ENCODE measurements at places on chromosomes 4 and X.

GRCh38 chrX:107025545-107025944, 25.5 kb upstream of the MORC4 start:
- no peak for DNase-seq

DNA sequence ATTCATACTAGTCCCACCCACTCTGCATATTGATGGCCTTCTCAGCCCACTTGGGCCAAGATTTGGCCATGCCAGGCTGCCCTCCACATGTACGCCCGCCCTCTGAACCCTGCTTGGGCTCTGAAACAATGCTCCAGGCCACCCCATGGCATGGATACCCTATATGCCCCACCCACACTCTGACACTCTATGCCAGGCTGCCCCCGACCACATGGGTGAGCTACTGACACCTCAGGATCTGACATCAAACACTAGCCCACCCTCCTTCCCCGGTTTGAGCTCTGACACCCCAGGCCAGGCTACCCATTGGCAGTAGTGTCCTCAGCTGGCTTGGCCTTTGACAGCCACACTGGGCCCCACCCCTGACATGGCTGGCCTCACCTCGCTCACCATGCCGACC, 69.5 kb downstream of the HPRT1 start:
- DNase-seq = no peak

- no peak for DNase-seq
Measured at GRCh38 chr4:155391932-155392331, 15.2 kb upstream of the MAP9 start.

DNA sequence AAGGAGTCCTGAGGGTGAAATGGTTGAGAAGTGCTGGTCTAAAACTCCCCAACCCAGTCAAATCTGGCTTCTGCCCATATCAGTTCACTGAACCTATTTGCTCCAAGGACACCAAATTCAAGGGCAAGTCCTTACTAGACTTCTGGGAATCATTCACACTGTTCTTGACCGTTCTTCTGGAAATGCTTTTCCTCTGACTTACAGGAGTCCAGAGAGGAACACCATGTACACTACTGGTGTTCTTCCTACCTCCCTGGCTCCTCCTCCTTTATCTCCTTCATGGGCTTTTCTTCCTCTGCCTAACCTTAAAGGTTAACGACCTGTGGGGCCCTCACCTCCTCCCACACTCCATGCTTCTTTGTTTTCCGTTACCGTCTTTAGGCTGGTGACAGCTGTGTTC, 281.3 kb downstream of the FRMPD4 start:
- no peak for DNase-seq

GRCh38 chrX:129787336-129788055, 7.7 kb downstream of the SASH3 start:
- DNase-seq = no peak

DNA sequence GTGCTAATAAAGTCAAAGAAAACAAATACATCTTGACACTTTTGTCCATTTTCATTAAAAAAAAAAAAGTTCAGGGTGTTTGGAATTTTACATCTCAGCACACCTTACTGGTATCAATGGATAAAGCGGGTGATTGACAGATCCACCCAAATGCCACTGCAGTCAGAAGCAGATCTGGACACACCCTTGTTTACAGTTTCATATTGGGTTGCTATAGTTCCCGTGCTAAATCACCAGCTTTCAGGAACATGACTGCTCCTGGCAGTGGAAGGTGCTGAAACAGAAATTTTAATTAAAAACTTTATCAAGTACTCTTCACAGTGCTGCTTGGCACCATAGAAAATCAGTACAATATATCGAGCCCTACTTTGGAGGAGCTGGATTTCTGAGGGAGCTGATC, 116.3 kb downstream of the STOX2 start:
- no peak for DNase-seq

GRCh38 chr4:188434643-188435042, 295.4 kb downstream of the TRIML1 start:
- no peak for DNase-seq

DNA sequence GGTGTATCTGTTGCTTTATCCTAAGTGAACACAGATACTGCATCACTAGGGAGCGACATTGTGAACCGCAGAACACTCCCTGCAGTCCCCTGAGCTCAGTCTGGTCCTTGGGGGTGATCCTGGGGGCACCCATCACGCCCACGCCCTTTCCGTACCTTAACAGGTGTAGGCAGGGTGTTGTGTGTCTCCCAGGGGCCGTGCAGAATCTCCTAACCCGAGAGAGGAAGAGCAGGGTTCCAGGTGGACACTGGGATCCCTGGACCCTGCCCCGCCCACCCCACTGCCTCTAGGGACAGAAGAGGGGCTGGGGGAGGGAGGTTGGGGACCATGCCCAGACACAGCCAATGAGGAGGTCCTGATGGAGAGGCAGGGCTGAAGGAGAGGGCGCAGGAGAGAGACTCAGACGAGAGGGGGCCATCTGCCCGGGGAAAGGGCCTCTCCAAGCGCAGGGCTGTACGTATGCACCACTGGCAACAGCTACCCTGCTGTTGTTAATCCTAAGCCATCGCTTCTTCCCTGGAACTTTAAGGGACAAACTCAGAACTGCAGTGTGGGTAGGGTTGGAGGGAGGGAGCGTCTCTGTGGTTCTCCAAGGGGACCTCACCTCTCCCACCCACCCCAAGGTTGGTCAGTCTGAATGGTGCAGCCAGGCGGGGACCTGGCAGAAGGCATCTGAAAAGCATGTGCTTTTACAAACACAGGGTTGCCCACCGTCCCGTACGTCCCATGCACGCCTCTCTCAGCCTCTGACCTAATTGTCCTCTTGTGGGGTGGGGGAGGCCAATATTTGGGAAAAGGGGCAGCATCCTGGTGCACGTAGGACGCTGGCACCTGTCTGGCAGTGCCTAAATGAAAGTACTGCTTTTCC, 2.5 kb downstream of the P2RY8 start:
- peak; percentile 71 for DNase-seq
